ENCODE measurements at places on chromosomes 1 and 21.

DNA sequence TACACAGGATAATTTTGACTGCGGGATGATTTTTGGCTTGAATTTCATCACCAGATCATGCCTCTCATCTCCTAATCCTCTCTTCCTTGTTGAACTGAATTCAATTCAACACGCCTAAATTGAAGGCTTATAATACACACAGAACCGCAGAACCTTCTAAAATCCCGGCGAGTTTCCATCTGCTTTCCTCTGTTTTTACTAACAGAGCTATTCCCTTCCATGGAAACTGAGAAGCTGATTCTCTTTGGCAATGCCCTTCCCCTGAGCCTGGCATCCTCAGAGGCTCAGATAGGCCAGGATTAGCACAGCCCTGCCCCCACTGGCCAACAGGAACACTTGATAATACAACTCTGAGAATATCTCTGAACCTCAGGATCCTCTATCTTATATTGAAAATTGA is 130.2 kb downstream of the CAPN8 start:
- no peak for DNase-seq

DNA sequence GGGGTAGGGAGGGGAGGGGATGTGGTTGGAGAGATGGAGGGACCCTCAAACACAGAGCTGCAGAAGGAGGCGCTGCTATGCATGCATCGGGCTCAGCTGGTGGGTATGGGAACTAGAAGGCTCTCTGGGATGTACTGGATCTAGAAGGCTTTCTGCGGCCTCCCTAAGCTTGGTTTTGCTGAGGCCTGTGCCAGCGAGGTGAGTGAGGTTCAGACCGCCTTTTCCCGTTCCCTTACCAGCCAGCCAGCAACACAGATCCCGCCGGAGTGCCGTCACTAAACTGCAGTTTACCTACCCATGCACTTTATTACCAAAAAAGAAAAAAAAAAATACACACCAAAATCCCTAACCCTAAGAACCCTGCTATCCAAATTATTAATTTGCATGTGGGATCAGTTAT is 180.2 kb downstream of the PRDM16 start:
- no peak for DNase-seq

DNA sequence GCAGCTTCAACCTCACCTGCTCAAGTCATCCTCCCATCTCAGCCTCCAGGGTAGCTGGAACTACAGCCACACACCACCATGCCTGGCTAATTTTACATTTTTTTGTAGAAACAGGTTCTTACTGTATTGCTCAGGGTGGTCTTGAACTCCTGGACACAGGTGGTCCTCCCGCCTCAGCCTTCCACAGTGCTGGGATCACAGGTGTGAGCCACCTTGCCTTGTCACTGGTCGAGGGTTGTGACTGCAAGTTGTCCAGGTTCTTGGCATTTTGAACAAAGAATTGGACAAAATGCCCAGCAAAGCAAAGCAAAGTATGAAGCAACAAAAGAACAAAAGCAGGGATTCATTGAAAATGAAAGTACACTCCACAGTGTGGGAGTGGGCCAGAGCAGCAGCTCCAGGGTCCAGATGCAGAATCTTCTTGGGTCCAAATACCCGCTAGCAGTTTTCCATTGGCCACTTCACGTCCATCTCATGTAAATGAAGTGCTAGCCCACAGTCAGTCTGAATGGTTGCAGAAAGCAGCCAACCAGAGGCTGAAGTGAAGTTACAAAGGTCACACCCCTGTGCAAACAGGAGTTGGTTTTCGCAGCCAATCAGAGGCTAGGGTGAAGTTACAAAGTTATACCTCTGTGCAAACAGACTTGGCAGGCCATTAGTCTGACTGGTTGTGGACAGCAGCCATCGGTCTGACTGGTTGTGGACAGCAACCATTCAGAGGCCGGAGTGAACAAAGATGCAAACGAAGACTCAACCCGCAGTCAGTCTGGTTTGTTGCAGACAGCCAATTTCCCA is 109.5 kb upstream of the KIF26B start:
- no peak for DNase-seq

GRCh38 chr1:7677815-7678214 is 93.3 kb upstream of the VAMP3 start:
- peak; percentile 43 for DNase-seq

GRCh38 chr21:14722841-14723483 is 176.8 kb upstream of the SAMSN1 start:
- no peak for DNase-seq

GRCh38 chr1:53580009-53580400 is 120.8 kb downstream of the DMRTB1 start:
- no peak for DNase-seq

GRCh38 chr1:204621396-204621795 is 64.1 kb downstream of the LRRN2 start:
- DNase-seq = peak; percentile 77

DNA sequence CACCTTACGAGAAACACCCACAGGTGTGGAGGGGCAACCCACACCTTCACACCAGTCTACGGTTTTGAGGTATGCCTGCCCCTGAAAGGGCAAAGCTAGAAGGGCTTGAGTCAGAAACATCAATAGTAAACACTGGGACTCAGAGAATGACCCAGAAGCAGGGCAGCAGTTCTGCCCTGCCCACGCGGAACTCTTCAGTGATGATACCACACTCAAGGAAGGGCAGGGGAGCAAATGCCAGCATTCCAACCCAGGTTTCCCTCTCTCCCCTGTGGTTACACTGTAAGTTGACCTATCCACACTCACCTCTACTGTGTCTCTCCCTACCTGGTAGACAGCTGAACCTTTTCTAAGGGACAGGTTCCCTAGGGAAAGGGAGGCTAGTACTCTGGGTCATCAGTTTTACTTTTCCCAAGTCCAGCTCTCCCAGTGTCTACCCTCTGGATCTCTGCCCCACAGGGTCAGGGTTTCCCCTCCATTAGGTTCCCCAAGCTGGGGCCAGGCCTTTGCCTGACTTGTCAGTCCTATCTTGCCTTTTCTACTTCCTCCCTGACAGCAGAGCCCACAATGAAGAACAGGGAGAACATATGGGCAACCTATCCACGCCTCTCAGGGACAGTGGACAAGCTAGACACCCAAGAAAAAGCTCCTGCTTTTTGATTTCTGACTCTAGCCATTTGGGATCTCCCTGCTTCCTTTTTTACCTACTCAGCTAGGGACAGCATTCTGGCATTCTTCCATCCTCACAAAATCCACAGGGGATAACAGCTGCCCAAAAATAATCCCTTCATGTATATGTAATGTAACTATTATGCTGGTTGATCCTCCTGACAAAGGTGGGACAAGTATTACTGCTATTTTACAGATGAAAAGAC is 3.0 kb downstream of the F11R start:
- no peak for DNase-seq

DNA sequence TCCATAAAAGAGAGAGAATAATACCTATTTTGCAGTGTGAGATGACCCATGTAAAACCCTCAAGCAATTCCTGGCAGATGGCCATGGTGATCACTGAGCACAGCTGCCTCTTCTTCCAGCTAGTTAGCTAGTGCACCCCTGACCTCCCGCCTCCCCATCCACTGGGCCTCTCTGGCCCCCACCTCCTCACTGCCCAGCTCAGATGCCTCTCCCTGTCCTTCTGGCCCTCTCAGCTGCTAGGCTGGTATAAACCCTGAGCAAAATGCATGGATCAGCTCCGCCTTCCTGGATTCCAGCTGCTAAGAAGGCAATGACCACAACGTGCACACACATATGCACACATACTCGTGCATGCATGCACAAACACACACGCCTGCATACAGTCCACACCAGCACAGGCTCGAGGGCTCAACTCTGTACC is 117.2 kb downstream of the DMRTB1 start:
- DNase-seq = no peak
